Right atrium auricular region (tissue), 2 donors: ENCODE measurements at places on chromosomes 12 and 14. TPM values are rescaled to one million over a fixed set of nuclear protein-coding genes. Genes with fewer than 3 reads are reported as not detected.
A peak's percentile ranks its signal among the peaks of the same experiment; 100 is the strongest.

DNA sequence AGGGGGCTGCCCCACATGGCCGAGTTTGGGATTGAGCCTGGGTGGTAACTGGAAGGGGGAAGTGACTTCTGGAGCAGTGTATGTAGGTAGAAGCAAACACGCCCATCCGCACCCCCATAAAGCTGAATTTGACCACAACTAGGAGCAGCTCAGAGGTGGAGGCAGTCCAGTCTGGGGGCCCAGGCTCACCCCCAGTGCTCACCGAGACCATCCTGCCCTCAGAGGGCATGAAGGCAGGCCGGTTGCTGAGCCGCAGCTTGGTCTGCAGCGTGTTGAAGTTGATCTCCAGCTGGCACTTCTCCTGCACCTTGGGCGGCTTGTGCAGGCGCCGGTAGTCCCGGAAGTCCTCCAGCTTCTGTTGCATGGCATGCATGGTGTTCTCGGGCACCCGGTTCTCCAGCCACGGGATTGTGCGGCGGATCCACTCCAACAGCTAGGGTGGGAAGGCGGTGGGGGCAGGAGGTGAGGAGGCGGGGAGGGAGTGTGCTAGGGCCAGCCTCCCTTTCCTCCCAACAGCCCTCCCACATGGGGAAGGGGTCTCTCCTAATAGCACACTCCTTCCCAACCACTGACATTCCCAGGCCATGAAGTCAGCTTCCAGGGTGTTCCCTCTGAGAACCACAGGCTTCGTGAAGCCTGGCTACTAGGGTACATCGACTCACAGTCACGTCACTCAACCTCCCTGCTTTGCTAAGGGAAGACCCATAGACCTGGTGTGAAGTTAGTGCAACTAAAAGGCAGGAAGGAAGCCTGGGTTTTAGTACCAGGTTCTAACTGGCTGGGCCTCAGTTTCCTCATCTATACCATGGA lies 87.0 kb downstream of the ACTN1 start:
- H3K4me1 ChIP-seq = no peaks in the 10 kb centered on the region
- H3K36me3 ChIP-seq = peaks cover 92% of the 10 kb centered on the region
- no peak for DNase-seq
- H3K4me3 ChIP-seq = no peak overlapping the region

DNA sequence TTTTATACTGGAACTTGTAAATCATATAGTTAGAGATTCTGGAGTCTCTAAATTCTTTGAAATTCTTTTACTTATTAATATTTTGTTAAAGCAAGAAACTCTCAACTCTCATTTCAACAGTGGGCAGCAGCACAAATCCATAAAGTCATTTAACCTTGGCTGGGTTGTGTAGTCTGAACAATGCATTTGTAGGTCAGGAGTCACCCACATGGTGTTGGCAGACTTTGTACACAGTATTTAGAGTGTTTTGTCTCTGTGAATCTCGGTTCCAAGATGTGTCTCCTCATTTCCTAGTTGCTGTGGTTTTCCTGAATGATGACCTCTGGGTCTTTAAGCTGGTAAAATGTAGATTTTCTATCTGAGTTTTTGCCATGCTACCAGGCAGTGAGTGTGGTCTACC lies 20.8 kb upstream of the STRAP start:
- no peak overlapping the region for H3K27ac ChIP-seq
- H3K4me3 ChIP-seq = no peak overlapping the region
- no peaks in the 10 kb centered on the region for H3K4me1 ChIP-seq
- H3K27me3 ChIP-seq = no peaks in the 10 kb centered on the region
- H3K36me3 ChIP-seq = no peaks in the 10 kb centered on the region

NANOG gene
- not detected for total RNA-seq

SLCO1A2 gene
- total RNA-seq = not detected

ANAPC5 gene
- 54.6 TPM for total RNA-seq

FBXO21 gene
- total RNA-seq = 43.5 TPM

DNA sequence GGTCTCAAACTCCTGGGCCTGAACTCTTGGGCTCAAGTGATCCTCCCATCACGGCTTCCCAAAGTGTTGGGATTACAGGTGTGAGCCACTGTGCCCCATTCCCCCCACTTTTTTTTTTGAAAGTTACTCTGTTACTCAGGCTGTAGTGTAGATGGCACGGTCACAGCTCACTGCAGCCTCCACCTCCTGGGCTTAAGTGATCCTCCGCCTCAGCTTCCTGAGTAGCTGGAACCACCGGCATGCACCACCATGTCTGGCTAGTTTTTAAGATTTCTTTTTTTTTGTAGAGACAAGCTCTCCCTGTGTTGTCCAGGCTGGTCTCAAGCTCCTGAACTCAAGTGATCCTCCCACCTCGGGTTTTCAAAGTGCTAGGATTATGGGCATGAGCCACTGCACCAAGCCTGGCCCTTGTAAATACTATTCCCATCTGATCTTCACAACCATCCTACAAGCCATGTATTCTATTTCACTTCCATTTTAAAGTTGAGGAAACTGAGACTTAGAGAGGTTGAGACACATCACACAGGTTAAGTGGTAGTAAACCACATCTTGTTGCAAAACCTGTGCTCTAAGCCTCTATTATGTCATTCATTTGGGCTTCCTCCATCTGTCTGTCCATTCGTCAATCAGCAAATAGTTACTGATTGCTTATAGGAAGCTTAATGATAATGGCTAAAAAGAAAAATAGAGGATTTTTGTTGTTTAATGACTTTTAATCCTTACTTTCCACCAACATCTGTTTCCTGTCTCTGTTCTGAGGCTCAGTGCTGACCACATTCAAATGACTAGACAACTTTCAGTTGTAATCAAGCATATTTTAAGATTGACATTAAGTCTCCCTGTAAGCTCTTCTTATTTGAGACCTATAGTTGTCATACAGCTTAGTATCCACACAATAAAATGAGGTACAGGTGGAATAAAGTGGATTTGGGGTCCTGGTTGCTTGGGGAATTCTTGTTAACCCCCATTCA lies 9.2 kb downstream of the ASCL4 start:
- no peaks in the 10 kb centered on the region for H3K27me3 ChIP-seq
- no peaks in the 10 kb centered on the region for H3K4me1 ChIP-seq
- DNase-seq = no peak
- H3K36me3 ChIP-seq = no peaks in the 10 kb centered on the region
- no peak overlapping the region for H3K4me3 ChIP-seq

DNA sequence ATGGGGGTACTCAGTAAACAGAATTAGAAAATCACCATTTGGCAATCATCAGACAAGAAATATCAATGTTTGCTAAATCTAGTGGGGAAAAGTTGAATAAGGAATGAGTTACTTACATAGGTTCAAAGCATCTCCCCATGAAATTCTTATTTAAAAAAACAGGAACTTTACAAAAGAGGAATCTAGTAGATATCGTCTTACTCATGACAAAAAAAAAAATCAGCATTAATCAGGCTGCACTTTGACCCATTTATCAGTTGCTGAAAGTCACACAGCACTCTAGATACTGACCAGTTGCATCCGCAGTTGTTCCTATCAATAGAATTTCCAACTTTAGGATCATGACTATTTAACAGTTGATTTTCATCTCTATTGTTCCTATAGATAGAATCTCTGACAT lies 5.8 kb upstream of the DICER1 start:
- no peaks in the 10 kb centered on the region for H3K27me3 ChIP-seq
- no peaks in the 10 kb centered on the region for H3K4me1 ChIP-seq
- no peak overlapping the region for H3K27ac ChIP-seq
- no peak for DNase-seq

GRCh38 chr12:3376779-3377455 lies 114.1 kb upstream of the PRMT8 start:
- H3K4me3 ChIP-seq = no peak overlapping the region
- no peaks in the 10 kb centered on the region for H3K27me3 ChIP-seq
- H3K27ac ChIP-seq = no peak overlapping the region
- no peaks in the 10 kb centered on the region for H3K36me3 ChIP-seq
- DNase-seq = peak; percentile 16
- H3K4me1 ChIP-seq = peaks cover 15% of the 10 kb centered on the region

CPM gene
- total RNA-seq = 19.8 TPM

DNA sequence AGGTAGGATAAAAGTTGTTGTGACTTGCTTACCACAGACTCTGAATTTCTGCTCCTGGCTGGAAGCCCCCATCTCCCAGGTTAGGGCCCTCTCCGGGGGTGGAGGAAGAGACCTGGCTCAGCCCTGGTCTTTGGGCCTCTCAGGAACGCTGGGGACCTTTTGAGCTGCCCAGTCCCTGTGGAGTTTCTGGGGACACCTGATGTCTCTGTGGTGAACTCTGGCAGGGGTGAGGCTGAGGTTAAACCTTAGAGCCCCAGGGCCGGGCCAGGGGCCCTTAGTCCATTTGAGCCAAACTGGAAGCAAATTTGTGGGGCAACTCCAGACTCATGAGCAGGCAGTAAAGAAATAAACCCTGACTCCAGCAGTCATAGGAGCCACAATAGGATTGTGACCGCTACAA lies 112.1 kb downstream of the ADGRD1 start:
- H3K4me3 ChIP-seq = no peak overlapping the region
- no peaks in the 10 kb centered on the region for H3K4me1 ChIP-seq
- no peaks in the 10 kb centered on the region for H3K27me3 ChIP-seq
- H3K36me3 ChIP-seq = peaks cover 6% of the 10 kb centered on the region
- H3K27ac ChIP-seq = no peak overlapping the region
- no peak for DNase-seq

USP44 gene
- 1.4 TPM for total RNA-seq

GRCh38 chr12:93550748-93551611 lies 21.5 kb upstream of the SOCS2 start:
- H3K27me3 ChIP-seq = no peaks in the 10 kb centered on the region
- no peaks in the 10 kb centered on the region for H3K36me3 ChIP-seq
- H3K4me3 ChIP-seq = no peak overlapping the region
- H3K27ac ChIP-seq = no peak overlapping the region
- H3K4me1 ChIP-seq = no peaks in the 10 kb centered on the region

DNA sequence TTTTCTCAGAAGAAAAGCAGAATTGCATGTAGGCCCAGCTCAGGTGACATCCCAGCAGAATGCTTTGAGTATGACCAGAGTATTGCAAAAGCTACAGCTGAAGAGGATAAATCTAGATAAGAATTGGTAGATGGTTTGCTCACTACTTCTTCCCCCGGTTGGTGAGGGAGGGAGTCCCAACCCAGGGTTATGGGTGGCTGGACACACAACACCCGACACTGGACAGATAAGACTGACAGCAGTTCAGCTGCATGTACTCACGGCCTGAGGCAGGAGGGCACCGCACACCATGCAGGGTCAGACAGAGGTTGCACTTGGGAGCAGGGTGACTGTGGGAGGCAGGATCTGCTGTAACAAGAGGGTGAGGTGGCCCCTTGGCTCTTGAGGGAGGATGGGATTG lies 1.7 kb upstream of the CLEC4C start:
- no peak for DNase-seq
- no peaks in the 10 kb centered on the region for H3K27me3 ChIP-seq
- H3K36me3 ChIP-seq = no peaks in the 10 kb centered on the region

DNA sequence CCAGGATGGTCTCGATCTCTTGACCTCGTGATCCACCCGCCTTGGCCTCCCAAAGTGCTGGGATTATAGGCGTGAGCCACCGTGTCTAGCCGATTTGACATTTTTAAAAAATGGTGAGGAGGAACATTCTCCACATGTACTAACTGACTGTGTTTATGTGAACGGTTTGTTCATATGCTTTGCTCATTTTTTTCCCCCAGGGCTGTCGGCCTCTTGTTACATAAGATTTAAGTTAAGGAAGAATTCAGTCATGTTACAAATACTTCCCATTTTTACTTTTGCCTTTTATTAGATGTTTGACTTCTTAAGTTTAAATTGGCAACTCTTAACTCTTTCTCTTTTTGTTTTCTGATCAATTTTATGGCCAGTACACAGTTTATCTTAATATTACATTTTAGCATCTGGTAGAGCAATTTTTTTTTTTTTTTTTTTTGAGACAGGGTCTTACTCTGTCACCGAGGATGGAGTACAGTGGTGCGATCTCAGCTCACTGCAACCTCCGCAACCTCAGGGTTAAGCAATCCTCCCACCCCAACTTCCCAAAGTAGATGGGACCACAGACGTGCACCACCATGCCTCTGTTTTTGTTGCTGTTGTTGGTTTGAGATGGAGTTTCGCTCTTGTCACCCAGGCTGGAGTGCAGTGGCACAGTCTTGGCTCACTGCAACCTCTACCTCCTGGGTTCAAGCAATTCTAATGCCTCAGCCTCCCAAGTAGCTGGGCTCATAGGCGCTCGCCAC lies 9.6 kb downstream of the GNS start:
- no peak overlapping the region for H3K4me3 ChIP-seq
- DNase-seq = no peak
- no peak overlapping the region for H3K27ac ChIP-seq
- H3K4me1 ChIP-seq = peaks cover 12% of the 10 kb centered on the region
- H3K27me3 ChIP-seq = no peaks in the 10 kb centered on the region

DNA sequence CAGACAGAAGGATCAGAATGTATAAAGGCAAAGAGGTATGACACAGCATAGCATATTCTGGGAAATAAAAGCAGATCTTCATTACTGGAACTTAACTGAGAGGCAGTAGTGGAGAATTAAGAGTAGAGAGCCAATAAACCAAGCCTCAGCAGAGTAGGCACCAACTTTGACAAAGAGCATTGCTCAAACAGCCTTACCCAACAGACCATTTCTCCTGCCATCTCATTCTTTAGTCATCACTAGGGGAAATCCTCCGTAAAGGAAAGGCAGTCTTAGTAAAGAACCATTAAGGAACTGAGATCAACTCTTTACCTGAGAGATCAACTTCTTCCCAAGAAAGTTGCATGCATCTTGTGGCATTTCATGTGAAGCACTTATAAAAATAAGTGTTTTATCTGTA lies 36.6 kb downstream of the SENP1 start:
- DNase-seq = no peak
- no peak overlapping the region for H3K4me3 ChIP-seq
- H3K4me1 ChIP-seq = no peaks in the 10 kb centered on the region

GRCh38 chr14:77036484-77037214 lies 8.1 kb upstream of the IRF2BPL start:
- no peaks in the 10 kb centered on the region for H3K36me3 ChIP-seq
- no peaks in the 10 kb centered on the region for H3K27me3 ChIP-seq
- H3K27ac ChIP-seq = peak overlapping the region; percentile 91
- H3K4me1 ChIP-seq = peaks cover 82% of the 10 kb centered on the region
- no peak for DNase-seq

DNA sequence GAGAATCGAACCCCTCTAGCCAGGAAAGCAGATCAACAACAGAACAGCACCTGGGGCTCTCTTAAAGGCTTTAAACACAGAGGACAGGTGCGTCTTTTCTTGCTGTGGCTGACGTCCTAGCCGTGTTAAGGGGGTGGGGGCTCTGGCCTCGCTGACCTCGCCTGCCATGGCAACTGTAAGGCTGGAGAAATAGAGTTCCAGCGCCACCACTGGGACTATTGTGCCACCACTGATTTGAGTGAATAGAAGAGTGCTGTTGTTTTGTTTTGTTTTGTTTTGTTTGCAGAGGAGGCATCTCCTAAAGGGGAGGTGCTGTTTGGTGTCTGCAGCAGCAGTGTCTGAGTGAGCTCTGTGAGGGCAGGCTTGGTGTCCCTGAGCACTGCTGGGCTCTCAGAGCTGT lies 34.2 kb upstream of the PRMT8 start:
- H3K4me3 ChIP-seq = no peak overlapping the region
- H3K27me3 ChIP-seq = no peaks in the 10 kb centered on the region
- H3K27ac ChIP-seq = no peak overlapping the region

DNA sequence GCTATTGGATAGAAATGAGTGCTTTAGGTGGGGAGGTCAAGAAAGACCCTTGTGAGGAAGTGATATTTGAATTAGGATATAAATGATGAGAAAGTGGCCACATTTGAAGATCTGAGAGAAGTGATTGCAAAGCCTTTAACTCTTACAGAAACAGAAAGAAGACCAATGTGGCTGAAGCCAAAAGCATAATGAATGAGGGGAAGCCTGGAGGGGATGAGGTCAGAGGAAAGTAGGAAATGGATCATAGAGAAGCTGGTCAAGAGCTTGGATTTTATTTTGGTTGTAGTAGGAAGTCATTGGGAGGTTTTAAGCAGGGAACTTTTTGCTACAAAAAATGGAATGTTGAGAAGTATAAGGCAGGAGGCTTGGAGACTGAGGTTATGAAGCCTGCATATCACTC lies 3.5 kb upstream of the GYS2 start:
- H3K4me3 ChIP-seq = no peak overlapping the region
- no peaks in the 10 kb centered on the region for H3K27me3 ChIP-seq
- H3K36me3 ChIP-seq = no peaks in the 10 kb centered on the region
- H3K27ac ChIP-seq = no peak overlapping the region
- H3K4me1 ChIP-seq = no peaks in the 10 kb centered on the region
